ENCODE measurements at places on chromosomes 11 and 22.

GRCh38 chr11:74735365-74735928 lies 4.2 kb upstream of the CHRDL2 start:
- no peak for DNase-seq

- DNase-seq, result peak; percentile 89
Measured at GRCh38 chr11:83572581-83573496, 286.7 kb upstream of the CCDC90B start.

GRCh38 chr11:62556875-62557631 lies 10.4 kb upstream of the AHNAK start:
- DNase-seq, result peak; percentile 39

DNA sequence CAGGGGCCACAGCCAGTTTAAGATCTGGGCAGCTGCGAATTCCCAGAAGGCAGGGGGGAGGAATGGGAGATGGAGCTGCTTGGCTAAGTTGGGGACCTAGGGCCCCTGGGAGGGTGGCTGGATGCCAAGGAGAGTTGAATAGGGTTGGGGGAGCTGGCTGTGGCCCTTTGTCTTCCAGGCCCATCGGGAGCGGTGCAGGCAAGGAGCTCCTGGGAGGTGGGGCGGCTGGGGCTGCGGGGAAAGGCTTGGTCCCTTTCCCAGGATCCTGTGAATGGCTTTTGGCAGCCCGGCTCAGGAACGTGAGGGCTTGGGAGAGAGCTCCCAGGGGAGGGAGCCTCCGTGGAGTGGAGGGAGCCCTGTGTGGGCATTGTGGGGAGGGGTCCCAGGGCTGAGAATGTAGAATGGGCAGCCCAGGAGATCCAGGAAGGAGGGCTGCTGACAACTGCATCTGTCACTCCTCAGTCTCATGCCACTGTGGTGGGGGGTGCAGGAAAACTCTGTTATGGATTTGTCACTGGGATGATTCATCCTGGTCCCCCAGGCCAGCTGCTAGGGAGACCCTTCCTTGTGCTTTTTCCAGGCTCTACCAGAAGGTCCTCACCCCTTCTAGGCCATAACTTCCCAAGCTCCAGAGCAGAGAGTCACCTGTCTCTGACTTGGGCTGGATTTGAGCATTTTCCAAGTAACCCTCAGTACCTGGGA lies 6.0 kb downstream of the FREY1 start:
- DNase-seq, result no peak

DNA sequence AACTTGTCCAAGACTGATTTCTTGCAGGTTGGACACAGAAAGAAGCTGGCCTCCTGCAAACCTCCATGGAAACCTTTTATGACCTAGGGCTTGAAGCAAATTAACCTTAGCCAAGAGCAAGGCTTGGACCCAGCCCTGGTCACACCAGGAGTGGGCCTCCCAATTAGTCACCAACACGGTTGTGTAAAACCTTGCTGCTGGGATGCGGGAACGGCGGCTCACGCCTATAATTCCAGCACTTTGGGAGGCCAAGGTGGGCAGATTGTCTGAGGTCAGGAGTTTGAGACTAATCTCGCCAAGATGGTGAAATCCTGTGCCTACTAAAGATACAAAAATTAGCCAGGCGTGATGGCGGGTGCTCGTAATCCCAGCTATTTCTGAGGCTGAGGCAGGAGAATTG lies 419.9 kb downstream of the AASDHPPT start:
- DNase-seq, result no peak

DNA sequence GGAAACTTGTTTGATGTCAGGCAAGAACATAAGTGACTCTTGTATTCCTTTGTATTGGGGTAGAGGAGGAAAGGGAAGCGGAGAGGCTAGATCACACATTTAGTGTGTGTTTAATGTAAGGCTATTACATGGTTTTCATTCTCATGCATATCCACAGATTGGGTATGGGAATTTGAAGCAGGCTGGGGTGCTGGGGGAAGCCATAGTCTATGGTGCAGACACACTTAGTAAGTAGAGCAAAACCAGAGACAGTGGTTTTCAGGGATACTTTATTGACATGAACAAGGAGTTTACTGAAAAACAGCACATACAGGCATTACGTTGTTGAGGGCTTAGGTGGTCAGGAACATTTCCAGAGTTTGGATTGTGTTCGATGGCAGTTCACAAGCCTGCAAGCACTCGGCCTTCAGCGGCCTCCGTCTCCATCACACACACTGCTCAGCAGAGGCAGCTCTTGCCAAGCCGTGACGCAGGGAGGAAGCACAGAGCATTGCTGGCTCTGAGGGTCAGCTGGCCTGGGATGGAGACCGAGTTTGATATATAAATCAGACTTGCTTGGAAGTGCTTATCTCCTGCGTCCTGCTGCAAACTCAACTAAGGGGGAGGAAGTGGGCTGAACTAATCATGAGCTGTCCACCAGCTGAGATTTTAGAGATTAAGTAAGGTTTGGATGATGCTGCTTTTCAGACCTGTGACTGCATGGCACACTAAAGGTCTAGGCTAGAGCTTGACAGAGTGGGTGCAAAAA lies 25.3 kb downstream of the SCN3B start:
- DNase-seq, result no peak

DNA sequence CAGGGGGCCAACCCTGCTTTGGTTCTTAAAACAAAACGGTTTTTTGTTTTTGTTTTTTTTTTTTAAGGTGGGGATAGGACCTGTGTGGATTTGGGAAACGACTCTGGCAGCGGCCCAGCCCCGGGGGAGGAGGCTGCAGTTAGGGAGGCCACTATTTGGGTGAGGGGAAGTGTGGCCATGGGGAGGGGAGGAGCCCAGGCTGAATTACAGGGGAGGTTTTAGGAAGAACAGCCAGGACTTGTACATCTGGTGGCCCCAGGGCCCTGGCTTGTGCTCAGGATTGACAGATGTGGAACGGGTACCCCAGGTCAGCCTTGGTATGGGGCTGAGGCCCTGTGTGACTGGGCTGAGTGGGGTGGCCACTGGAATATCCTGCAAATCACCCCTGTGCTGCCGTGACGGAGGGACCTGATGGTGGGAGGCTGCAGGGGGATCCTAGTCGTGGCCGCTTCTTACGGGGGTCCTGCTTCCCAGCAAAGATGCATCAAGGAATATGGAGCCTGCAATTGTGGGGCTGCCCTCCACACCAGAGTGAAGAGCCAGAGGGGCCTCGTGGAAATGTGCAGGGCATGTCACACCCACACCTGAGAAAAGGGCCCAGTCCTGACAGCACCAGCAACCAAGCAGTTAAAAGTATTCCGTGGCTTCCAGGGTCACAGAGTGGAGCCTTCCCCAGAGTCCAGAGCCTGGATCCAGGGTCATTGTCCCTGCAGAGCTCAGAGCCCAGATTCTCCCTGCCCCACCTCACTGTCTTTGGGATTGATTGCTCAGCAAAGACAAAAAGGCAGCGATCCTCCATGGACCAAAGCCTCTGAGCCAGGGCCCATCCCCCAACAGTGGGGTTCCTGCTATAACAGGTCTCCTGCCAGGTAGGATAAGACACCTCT lies 55.2 kb upstream of the WNT7B start:
- no peak for DNase-seq

GRCh38 chr11:19365743-19366410 lies 125.1 kb upstream of the E2F8 start:
- DNase-seq, result no peak

GRCh38 chr11:62497132-62497801 lies 49.3 kb downstream of the AHNAK start:
- peak; percentile 98 for DNase-seq

GRCh38 chr22:48316257-48317250 lies 1511.1 kb downstream of the BRD1 start:
- no peak for DNase-seq

DNA sequence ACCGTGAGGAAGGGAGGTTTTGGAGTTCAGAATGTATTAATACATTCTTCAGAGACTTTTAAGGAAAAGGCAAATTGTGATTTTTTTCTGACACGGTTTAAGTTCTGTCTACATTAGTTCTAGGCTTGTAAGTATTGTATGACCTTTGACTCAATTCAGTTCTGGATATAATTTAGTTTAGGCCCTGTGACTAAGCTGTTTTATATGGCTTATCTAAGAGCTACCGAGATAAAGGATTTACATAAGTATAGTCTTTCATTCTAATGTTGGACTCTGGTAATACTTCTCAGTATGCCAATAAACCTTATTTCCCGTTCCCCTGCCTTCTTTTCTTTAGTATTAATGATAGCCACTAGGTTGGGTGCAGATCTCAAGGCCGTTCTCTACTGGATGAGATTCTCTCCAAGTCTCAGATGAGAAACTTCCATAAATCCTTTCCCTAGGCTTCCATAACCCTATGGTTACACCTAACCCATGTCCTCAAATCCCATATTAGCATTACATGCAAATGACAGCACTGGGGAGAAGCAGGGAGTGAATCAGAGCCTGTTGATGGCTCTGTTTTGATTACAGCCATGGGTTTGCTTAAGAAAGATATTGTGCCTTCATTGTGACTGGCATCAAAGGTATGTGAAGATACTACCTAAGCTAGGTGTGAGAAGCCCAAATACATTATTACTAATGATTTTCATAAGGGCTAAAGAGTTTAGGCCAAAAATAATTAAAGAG lies 38.7 kb downstream of the BARX2 start:
- DNase-seq, result peak; percentile 56

DNA sequence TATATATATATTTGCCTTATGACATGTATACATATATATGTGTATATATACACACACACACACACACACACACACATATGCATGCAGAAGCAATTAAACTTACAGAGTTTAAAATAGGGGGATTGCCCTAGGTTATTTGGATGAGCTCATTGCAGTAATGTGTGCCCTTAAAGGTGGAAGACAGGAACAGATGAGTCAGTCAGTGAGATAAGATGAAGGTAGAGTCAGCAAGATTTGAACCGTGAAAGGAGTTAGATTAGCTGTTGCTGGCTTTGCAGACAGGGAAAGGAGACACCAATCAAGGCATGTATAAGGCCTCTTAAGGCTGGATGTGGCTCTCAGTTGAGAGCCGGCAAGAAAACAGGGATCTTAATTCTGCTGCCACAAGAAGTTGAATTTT lies 902.4 kb upstream of the RAG2 start:
- DNase-seq, result peak; percentile 89

DNA sequence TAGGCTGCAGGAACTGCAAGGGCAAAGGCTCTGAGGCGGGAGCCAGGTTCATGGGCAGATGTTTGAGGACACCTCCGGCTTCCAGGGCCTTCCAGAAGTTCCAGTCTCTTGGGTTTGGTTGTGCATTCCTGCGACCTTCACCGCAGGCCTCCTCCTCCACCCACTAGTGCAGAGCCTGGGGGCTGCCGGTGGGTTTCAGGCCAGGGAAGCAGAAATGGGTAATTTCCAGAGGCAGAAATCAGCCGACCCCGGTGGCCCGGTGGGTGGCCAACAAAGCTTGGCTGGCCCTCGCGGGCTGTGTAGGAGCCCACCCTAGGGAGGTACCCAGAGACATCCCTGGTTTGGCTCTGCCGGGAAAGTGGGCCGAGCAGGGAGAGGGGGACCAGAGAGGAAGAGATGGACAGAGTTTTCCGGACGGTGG lies 417 bp upstream of the PHETA2 start:
- no peak for DNase-seq

- no peak for DNase-seq
Measured at GRCh38 chr11:7595016-7595866, 78.1 kb downstream of the CYB5R2 start.

GRCh38 chr11:19774817-19775580 lies 62.4 kb downstream of the NAV2 start:
- DNase-seq, result no peak

GRCh38 chr11:129375751-129376657 lies at the start of gene BARX2:
Gene BARX2 (plus strand): TSS chr11:129375848. CDS start chr11:129376036, 188 bp downstream.
- peak; percentile 70 for DNase-seq

GRCh38 chr11:113363996-113364641 lies 23.5 kb upstream of the ANKK1 start:
- DNase-seq, result no peak

DNA sequence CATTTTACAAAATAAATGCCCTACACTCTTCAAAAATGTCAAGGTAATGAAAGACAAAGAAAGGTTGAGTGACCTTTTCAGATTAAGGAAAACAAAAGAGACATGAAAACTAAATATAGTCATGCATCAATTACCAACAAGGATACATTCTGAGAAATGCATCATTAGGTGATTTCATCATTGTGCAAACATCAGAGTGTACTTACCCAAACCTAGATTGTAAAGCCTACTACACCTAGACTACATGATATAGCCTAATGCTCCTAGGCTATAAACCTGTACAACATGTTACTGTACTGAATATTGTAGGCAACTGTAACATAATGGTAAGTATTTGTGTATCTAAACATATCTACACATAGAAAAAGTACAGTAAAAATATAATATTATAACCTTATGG lies 26.7 kb downstream of the INTS4 start:
- DNase-seq, result peak; percentile 56

DNA sequence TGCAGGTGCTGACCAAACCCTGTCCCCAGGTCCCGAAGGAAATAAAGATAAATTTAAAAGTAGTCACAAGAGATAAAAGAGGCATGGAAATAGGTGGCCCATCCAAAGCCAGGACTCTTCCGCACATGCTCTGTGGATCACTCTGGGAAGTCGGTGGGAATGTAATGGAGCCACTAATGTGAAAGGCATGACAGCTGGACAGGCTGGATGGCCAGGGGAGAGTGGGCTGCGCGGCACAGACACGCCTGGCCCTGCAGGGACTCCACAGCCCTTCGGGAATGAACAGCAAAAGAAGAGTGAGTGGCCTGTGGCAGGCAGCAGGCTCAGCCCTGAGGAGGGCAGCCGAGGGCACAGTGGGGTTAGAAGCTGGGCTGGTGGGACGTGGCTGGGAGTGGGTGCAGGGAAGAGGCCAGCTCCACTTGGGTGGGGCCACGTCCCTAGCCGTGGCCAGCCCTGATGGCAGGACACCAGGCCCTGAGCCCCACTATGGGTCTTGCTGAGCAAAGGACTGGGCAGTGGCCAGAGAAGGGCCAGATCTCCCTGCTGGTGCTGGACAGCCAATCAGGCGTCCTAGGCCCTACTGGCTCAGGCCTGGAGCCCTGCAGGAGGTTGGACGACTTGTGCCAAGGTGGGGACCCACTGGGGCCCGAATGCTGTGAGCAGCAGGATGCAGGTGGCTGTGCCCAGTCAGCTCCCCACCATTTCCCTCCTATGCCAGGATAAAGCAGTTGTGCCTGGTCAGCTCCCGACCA lies 31.3 kb upstream of the GNB1L start:
- no peak for DNase-seq

- DNase-seq, result no peak
Measured at GRCh38 chr22:49502126-49502826, 325.4 kb downstream of the BRD1 start.

DNA sequence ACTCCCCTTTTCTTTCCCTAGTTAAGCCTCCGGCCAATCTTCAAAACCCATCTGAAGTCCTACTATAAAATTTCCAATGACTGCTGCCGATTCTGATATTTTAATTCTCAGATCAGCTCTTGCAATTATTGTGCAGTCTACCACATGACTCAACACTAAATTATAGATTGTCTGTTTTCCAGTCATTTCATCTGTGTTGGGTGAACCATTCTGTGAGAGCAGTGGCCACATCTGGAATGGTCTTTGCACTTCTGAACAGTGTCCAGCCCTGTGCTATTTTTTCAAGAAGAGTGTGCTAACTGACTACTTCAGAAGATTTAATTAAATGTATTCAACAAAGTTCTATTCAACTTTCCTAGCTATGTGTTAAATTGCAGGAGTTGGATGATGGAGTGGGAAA lies 47.2 kb upstream of the MMP7 start:
- DNase-seq, result no peak

- DNase-seq, result no peak
Measured at GRCh38 chr11:119537306-119538253, 114.6 kb upstream of the THY1 start.
